ENCODE measurements at places on chromosomes 5 and 9. TPM values are rescaled to one million over a fixed set of nuclear protein-coding genes. Genes with fewer than 3 reads are reported as not detected.

DNA sequence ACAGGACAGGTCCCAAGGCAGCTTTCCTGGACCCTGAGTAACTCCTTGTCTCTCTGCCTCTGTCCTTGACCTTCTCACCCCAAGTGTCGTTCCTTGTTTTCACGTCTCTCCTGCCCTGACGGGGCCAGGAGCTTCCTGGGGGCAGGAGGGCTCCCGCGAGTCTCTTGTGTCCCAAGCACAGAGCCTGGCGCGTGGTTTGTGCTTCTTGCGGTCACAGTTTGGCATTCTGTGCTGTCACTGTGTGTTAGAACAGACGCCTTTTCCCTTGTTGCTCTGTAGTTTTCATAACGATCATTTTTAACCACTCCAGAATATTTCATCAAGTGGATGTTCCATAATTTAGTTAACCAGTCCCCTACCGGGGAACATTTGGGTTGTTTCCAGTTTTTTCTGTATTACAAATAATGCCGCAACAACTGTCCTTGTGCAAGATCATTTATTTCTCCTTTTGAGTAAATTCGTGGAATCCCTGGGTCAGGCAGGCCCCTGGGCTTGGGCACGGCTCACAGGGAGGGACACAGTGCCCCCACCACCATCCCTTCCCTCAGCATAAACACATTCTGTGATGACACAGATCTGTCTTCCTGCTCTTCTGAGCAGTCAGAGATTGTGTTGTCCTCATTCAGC, 71.9 kb downstream of the TSPAN17 start:
- no peak for DNase-seq

The MUSK gene
- 6.0 TPM for total RNA-seq

The C9 gene
- 0.29 TPM for total RNA-seq

The FGD3 gene
- total RNA-seq = 1.2 TPM

GRCh38 chr9:78856144-78856543, 559.2 kb downstream of the PSAT1 start:
- no peak for DNase-seq

The HSPB3 gene
- total RNA-seq = 500 TPM

DNA sequence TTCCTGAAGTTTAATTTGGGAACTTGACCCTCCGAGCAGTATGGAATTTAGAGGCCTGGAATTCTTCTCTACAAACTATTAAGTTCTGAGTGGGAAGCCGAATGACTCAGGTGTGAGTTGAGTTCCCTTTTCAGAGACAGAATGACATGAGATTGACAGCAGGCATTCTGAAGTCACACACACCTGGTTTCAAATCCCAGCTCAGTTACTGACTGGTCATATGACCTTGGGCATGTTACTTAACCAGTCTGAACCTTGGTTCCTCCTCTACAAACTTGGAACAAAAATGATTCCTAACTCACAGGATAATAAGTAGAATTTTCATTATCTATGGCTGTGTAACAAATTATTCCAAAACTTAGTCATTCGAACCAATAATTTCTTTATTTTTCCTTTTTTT, 45.5 kb upstream of the GPBP1 start:
- no peak for DNase-seq

DNA sequence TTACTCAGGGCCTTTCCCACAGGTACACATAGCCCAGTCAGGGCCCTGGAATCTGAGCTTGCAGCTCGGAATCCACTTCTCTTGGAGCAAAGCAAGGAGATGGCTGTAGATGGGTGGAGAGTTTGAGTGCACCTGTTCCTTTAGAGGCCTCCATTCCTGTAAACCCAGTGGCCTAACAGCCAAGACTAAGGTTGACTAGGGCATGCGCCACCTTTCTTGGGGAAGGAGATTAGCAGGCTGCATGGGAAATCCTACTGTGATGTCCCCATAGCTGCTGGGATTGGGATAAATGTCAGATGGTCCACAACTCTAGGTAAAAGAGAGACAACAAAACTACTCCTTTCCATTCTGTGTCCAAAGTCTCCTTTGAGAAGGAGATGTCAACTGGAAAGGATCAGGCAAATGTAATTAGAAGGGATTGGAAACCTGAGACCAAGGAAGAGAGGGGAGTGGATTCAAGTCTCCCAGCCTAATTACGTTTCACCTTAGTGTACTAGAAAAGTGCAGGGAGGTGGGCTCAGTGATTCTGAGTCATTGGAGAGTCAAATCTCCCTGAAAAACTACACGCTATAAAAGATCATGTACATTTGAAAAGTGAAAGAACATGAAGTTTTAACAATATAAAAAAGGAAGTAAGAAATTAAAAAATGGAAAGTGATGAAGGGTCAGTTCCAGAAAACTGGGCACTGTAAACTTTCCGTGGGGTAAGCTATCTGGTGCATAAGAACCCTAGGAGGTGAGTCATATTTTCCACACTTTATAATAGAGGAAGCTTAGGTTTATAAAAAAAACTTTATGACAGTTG, 104.2 kb downstream of the SEC61B start:
- no peak for DNase-seq

GRCh38 chr5:167574464-167574863, 717.0 kb upstream of the WWC1 start:
- DNase-seq = no peak

- DNase-seq = no peak
Measured at GRCh38 chr9:134943411-134943810, 25.7 kb upstream of the FCN1 start.
